Cerebellar cortex (tissue), 1 donor: ENCODE measurements at places on chromosomes 3 and 15.

GRCh38 chr3:46406788-46407611 is at the start of the genes CCR5AS and CCRL2:
CCR5AS (minus strand) TSS chr3:46407066.
CCRL2 (plus strand) TSS chr3:46407259; CDS start chr3:46408080, 821 bp downstream.
- no peak for DNase-seq

DNA sequence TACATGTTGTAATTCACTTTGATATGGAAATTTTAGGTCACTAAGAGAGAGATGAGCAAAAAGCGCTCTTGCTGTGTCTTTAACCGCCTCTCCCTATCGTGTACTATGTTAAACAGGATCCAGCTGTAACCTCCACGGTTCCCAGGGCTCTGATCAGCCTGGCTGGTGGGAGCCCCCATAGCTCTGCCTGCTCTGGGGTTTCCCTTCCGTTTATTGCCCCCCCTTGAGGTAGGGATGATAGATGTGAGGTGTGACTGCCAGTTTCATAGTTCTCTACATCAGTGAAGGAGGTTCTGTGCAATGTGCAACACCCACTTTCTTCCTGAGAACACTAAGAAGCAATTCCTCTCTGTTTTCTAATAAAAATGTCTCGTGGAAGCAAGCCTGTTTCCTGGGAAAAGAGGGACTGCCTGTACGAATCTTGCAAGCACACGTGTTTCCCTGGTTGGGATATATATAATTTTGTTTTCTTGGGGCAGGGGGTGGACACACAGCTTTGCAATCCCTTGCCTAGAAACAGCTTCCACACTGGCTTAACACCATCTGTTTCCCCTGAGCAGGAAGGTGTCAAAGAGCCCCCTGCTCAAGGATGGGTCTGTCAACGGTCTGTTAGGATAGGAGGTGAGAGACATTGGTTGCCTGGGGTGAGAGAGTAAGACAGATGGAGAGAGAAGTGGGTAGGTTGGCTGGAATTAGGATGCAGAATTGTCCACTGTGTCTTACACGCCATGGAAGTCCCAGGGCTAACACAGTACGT is 23.8 kb downstream of the CORO2B start:
- DNase-seq = no peak

DNA sequence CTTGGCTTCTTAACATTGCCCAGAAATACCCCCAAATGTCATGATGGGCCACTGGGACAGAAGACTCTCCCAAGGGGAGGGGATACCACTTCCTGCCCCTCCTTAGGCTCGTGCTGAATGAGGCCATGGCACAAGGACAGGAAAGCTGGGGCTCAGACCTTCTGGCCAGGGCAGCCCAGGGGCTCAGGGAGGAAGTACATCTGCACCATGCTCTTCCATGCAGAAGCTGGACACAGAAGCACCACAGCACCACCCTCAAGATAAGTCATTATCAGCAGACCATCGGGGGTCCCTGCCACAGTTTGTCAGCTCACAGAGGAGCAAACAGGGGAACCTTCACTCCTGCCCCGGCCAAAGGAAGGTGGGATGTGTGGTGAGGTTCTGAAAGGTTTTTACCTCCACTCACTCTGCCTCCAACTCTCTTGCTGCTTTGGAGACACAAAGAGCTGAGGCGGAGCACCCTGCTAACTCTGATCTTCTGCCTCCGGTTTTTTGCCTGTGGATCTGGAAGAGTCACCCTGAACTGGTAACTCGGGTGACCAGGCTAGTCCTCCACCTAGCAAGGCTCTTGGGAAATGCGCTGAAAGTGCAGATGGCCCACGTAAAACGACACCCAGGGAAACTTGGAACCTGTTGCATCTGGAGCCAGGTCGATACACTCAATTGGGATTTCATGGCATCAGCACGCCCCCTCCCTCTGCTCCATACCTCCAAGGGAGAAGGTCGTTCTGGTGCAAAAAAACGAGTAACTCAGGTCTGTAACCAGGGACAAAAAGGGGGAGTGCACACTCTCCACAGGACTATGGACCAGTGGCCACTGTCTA is 8.3 kb downstream of the BMF start:
- DNase-seq = no peak

DNA sequence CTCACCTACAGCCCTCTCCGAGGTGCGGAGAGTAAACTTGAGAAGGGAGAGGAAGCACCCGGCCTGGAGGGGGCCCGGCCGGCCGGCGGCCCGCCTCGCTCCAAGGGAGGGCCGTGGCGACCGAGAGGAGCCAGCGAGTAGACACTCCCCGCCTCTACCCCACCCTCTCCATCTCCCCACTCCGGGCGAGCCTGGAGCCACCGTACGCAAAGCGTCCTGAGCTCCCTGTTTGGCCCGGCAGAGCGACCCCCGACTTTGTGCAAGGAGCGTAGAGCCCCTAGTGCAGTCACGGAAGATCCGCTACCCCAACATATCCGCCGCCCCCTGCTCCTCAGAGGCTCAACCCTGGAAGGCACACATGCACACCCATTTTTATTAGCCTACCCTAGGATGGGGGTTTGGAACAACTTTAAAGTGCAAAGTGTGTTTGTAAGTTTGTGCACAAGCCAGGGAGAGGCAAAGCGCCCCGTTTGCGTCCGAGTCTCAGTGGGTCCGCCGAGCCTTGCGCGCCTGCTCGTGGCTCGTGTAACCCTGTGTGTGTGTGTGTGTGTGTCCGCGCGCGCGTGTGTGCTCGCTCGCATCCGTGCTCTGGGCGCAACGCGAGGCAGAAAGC is 508 bp upstream of the SMAD6 start:
- DNase-seq = peak; percentile 50

GRCh38 chr3:189270248-189270832 is 98.6 kb downstream of the TPRG1 start:
- DNase-seq = peak; percentile 56

DNA sequence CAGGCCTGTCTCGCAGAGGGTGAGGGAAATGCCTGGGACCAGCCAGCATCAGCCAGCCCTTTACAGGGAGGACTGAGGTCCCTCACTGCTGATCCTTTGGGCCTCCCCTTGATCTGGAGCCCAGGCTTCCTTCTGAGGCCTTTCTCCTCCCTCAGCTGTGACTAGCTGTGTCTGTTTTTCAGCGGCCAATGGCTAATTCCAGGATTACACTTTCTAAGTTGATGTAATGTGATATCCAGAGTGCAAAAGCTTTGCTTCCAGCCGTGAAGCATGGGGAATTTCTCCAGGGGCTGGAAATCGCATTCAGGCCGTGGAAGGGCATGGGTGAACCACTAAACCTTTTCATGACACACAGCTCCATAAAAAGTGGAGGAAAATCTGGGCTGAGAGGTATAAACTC is 157.6 kb downstream of the SHQ1 start:
- no peak for DNase-seq

DNA sequence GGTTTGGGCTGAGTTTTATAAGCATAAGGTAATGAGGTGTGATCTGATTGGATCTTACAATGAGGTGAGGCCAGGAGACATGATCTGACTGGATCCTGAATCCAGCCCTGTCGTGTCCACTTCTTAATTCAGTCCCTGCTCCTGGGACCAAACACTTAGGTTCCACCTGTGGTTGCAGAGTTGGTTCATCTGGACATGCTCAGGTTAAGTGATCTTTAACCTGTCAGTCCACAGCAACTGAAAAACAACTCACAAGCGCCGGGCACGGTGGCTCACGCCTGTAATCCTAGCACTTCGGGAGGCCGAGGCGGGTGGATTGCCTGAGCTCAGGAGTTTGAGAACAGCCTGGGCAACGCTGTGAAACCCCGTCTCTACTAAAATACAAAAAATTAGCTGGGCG is 679.3 kb upstream of the ALCAM start:
- DNase-seq = no peak

GRCh38 chr3:142270407-142270806 is 45.0 kb upstream of the GK5 start:
- no peak for DNase-seq

DNA sequence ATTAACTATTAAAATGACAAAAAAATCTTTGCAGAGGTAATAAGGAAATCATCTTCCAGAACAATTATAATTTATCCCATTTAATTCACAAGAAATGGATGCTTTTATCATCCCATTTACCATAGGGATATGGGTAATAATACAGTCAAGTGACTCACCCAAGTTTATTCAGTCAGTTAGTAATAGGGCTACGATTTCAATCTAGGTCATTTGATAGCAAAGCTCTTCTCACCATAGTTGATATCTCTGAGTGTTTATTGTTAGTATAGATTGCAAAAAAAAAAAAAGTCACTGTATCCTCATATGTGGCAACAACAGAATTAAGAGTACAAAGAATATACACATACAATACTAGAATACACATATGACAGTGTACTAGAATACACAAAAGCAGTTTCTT is 797.1 kb downstream of the ROBO1 start:
- DNase-seq = no peak

GRCh38 chr3:129233538-129233937 is 15.9 kb upstream of the COPG1 start:
- no peak for DNase-seq

- no peak for DNase-seq
Observed at GRCh38 chr3:46845860-46846623, 17.2 kb downstream of the MYL3 start.

DNA sequence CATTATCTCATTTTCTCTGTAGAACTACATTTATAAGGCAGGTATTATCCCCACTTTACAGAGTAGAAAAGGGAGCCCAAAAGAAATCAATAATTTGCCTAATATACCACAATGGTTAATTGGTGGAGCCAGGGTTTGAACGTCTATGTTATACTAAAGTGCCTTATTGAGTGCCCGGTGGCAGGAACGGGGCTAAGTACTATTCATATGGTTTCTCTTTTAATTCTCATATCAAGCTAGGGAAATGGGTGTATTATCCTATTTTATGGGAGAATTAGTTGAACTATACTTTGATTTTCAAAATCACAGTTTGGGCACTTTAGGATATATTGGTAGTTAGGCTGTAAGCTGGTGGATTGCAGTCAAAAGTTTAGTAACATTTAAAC is 1.5 kb downstream of the CEP97 start:
- DNase-seq = no peak

- no peak for DNase-seq
Observed at GRCh38 chr3:126519506-126520455, 2.2 kb upstream of the UROC1 start.

GRCh38 chr15:40098489-40099261 is 10.0 kb downstream of the BMF start:
- DNase-seq = peak; percentile 69

DNA sequence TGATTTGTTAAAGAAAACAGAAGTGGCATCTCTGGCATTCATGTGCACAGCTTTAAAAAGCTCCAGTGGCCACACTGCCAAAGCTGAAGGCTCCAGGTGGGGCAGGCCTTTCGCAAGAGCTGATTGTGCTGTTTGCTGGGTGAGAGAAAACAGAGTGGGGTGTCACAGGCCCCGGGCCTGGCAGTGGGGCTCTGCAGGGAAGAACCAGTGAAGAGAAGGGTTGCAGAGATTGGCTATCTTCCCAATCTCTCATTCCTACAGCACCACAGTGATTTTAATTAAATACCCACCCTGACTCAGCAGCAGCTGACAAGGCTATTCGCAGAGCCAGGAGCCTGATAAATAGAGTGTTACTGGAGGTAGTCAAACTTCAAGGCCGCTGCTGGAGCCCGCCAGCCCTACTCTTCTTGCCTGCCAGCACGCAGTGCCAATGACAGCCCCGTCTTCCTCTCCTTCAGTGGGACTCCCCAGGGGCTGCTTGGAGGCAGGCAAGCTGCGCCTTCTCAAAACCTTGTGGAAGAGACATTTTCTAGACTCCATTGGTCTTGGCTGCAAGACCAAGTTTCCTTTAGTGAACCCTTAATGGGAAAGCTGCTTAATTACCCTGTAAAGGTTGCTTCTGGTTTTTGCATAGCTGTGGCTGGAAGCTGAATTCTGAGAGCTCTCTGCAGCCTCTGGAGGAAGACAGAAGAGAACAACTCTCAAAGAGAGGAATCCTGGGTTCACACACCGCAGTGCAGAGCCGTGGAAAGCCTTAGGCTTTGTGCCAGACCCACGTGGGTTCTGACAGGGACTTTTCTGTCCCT is 225.8 kb upstream of the SLCO3A1 start:
- DNase-seq = no peak

DNA sequence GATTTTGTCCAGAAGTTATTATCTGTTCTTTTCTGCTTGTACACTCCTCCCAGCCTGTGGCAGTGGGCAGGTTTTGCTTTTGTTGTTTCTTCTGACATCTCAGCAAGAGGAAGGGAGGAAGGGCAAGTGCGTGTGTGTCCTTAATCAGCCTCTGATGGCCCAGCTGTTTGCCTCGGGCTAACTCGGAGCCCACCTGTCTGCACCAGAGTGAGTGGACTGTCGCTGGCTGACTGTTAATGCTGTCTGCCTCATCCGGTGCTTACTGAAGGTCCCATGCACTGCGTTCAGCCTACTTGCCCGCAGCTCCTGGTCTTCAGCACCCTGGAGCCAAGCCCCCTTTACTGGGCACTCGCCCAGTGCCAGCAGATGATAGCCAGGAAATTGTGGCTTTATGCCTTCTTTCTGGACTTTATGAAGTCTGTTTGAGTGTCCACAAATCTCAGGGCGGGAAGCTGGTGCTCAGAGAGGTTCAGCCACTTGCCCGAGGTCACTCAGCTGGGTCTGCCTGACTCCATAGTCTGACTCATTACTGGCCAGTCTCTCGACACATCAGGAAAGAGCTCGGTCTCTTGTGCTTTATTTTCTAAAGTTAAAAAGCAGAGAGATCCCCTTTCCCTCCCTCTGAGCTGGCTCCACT is 89.5 kb downstream of the CHRNA7 start:
- DNase-seq = no peak

- DNase-seq = no peak
Observed at GRCh38 chr3:51408021-51408420, 16.9 kb downstream of the RBM15B start.

- DNase-seq = no peak
Observed at GRCh38 chr3:79587150-79587549, 180.6 kb downstream of the ROBO1 start.

DNA sequence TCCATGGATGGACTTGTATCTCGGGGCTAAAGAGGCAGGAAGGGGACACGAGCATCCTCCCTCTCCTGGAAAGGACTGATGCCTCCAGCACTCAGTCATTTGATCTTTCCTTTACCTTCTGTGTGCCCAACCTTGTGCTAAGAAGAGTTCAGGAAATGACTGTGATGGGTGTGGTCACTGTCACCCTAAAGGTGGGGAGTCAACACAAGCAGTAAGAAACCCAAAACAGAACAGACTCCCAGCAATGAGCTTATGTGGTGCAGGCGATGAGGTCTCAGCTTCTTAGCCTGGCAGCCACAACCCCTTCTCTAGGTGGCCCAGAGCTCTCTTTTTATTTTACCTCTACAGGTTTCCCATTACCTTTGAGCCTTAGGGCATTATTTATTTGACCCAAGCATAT is 3.8 kb downstream of the MPI start:
- no peak for DNase-seq

GRCh38 chr3:159828542-159828943 is 160.1 kb upstream of the IL12A start:
- DNase-seq = peak; percentile 73

DNA sequence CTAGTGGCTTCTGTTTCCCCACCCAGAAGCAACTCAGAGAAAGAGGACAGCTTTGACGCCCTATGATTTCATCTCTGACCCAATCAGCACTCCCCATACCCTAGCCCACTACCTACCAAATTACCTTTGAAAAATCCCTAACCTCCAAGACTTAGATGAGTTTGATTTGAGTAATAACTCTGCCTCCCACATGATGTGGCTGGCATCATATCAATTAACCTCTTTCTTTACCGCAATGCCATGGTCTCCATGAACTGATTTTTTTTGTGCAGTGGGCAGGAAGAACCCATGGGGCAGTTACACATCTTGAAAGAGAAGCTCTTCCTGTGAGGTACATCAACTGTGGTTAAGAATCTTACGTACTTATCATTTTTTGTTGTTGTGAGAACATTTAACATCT is 25.5 kb upstream of the APOD start:
- no peak for DNase-seq

- no peak for DNase-seq
Observed at GRCh38 chr3:146050691-146051090, 110.3 kb downstream of the PLOD2 start.

- DNase-seq = no peak
Observed at GRCh38 chr3:160390565-160391138, 8.4 kb downstream of the IFT80 start.
